Stimulated activated CD4-positive, alpha-beta T cell treated with anti-CD3 and anti-CD28 coated beads, Interleukin-12 subunit alpha, Interleukin-12 subunit beta, amount 100 ng/mL, for 4 hours (primary cell): ENCODE measurements at places on chromosomes 12 and 14.

DNA sequence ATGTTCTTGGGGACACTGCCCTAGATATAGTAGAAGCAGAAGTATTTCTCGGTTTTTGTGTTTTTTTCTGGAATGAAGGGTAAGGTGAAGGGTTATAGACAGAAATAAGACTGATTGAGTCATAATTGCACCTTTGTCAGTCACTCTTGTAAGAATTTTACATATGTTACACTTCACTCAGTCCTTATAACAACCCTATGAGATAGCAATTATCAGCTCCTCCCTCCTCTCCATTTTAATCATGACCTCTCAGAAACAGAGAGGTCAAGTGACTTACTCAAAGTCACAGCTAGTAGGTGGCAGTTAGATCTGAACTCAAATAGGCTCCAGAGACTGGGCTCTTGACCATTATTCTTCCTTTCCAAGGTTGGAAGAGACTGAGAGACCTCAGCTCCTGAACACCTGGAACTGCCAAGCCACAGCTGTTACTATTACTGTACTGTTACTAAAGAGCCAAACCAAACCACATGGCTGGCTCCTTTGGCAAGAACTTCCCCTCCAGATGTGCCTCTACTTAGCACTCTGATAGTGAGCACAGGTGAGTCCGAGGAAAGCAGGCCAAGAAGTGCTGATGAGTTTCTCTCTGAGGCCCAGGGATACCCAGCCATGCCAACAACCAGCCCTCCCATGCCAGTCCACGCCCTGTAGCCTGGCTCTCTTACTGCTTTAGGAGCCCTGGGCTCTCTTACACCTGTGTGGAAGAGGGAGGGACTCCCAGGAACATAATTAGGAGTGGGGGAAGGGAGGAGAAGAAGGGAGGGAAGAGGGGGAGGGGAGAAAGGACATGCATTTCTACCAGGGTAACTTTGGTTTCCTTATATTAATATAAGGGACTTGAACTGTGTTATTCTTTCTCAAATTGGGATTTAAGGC lies 121.3 kb downstream of the CRADD start:
- DNase-seq = no peak

DNA sequence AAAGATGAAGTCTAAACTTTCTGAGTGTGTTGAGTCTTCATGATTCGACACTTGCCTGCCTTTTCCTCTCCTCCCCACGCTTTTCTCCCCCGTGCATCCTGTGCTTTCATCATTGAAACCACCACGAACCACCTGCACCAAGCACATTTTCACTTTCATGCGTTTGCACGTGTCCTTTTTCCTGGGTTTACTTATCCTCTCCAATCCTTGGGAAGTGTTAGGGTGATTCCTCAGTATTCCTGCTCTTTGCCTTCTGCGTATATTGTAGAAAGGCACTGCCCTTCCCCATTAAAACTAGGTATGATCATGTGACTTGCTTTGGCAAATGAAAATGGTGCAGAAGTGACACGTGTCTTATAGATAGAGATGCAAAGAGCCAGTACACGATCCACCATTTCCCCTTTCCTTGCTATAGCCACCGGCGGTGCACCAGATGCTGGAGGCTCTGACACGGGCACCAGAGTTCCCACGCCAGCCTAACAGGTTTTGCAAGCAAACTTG lies 106.6 kb downstream of the BRMS1L start:
- DNase-seq = peak; percentile 24

DNA sequence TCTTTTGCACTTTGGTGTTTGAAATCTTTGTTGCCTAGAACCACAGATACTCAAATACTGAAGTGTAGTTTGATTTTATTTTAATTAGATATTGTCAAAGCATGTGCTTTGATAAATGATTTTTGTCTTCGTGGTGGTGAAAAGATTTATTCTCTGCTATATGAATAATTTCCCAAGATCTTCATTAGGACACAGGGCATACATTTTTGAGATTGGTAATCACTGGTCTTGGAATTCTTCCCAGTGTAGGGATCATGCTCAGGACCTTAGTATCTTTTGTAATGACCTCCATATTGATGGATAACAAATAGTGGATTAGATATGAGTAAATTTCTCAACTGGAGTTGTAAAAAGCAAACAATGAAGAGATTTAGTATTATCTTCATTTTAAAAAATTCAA lies 28.2 kb downstream of the TBK1 start:
- DNase-seq = no peak

DNA sequence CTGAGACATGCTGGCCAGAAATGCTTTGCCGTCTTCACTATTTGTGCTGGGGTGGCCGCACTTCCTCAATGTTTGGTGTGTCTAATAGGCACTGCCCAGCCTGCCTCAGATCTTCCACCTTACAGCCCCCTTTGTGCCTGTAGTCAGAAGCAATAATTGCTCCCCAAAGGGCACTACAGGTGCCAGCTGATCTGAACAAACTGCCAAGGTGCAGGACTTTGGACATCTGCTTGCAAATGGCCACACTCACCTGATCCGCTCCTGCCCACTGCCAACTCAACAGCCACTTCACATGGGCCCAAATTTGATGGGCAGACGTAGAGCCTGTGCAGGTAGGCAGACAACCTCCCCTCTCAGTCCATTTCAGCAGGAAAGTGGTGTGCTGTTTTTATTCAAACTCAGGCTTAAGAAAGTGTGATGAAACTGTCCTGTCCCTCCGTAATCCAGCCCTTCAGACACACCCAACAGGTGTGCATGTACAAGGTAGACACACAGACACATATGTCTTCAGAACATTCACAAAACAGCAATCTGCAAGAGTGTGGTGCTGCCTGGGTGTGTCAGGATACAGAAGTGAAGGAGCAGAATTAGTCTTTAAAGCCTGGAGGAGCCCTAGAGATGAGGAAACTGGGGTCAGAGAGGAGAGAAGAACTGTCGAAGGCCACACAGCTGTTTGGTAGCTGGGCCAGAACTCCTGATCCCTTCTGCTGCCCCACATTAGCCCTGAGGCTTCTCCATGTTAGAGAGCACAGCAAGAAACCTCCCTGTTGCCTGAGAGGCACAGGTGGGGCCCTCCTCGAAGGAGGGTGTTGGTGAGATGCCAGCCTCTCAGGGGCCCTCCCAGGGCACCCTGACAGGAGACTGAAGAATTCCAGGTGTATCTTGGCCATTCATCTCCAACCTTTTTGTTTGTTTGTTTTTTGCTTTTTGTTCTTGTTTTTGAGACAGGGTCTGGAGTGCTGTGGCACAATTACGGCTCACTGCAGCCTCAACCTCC lies 4.4 kb upstream of the KRT75 start:
- no peak for DNase-seq

GRCh38 chr12:102800565-102800964 lies 116.5 kb downstream of the PAH start:
- DNase-seq = no peak

- DNase-seq = no peak
Observed at GRCh38 chr12:21992823-21993222, 51.6 kb upstream of the ABCC9 start.

GRCh38 chr12:112148031-112148513 lies 22.7 kb downstream of the TRAFD1 start:
- DNase-seq = no peak

DNA sequence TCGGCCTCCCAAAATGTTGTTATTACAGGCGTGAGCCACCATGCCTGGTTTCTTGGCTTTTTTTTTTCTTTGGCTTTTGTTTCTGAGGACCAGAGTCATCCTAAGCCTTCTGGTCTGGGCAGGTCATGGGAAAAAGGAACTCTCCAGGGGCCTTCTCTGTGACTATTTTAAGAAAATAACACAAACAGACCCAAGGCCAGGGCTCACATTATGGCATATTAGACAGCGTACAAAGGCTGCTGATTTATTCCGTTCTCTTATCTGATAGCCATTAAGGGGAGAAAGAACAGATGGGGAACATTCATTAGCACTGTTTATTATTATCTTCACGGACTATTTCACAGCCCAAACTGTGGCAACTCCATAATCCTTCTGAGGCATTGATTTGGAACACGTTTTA lies 28.8 kb upstream of the MANSC4 start:
- no peak for DNase-seq

DNA sequence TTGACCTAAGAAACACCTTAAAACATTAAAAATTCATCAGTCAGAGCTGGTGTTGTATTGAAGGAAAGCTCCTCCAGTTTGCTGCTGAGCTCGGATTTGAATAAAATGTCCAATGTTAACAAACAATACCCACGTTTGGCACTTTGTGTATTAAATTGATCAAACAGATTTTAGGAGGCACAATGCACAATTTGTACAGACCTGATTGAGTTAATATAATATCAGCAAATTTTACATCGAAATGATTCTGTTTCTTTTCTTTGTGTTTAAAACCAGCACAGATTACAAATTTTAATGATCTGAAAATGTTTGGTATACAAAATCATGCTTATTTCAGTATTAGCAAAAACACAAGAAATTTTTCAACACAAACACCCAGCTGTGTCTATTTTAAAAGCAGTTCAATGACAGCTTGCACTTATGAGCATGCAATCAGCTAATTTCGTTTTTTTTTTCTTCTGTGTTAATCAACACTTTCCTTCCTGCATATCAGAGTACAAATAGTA lies 2.8 kb upstream of the FOXG1 start:
- DNase-seq = no peak

GRCh38 chr12:21666722-21667121 lies 9.1 kb upstream of the LDHB start:
- DNase-seq = no peak

GRCh38 chr12:84157170-84157569 lies 755.4 kb downstream of the SLC6A15 start:
- no peak for DNase-seq

GRCh38 chr14:69260861-69261564 lies 1.1 kb downstream of the GALNT16 start:
- DNase-seq = peak; percentile 42

DNA sequence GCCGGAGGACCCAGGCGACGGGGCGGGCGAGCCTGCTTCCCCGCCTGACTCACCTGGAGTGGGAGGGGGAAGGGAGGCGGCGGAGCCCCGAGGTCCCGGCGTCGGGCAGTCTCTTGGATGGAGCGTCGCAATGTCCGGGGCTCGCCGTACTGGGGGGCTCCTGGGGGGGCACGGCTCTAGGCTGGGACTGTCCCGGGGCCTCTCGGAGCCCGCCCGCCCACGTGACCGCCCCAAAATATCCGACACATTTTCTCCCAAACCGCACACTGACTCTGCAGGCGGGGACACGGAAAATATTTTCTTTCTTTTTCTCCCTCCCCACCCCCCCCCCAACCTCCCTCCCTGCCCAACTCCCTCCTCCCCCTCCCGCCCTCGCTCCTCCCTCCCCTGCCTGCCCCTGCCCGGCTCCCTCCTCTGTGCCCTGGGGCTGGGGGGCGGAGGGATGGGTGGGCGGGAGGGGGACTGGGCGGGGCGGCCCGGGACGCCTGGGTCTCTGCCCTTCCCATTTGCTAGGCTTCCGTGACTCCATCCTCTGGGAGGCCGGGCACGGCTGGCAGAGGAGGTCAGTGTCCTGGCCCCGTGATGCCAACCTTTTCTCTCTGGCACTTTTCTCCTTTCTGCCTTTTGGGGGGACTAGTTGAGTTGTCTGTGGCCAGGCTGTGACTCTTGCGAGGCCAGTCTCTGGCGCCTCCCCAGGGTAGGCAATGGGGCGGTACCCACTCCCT lies at the start of gene RARG:
TSS of gene RARG (minus strand) at position 289 of the 725 bp plus-strand sequence. CDS start 4,664 bp downstream, outside the sequence.
- peak; percentile 72 for DNase-seq

- DNase-seq = no peak
Observed at GRCh38 chr12:85277900-85278597, 2.0 kb upstream of the ALX1 start.

GRCh38 chr12:48934312-48934706 lies 9.0 kb upstream of the FKBP11 start:
- no peak for DNase-seq

DNA sequence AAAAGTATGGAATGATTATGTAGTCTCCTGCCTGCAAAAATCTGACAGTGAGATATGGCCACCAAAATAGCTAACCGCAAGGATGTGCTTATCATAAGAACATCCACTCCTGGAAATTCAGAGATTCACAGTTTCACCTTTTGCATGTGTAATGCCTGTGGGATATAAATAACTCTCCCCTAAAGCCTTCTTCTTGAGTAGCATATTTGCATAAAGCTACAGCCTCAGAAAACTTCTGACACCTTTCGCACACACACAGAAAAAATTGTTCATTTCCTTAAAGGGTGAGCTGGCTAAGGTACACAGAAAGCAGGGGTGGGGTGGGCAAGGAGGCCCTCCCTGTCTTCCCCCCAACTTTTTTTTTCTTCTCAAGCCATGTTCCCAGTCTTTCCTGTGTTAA lies 3.1 kb upstream of the IGF1 start:
- DNase-seq = no peak

DNA sequence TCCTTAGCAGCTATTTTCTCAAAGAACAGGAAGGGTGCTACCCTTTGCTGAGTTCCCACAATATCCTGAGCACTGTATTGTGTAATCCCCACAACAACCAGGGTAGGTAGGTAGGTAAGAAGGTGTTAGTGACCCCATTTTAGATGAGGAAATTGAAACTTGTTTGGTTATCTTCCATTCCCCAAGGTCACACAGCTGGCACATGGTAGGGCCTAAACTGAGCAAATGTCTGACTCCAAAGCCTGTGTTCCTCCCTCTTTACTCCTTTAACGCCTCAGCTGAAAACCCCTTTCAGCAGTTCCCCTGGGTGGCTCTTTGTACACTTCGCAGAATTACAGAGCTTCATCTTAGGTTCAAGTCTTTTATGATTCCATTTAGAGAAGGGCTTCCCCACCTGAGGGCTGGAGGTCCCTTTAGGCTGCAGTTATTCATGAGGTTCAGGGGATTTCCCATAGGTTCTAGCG lies 26.5 kb upstream of the RIC8B start:
- DNase-seq = no peak

GRCh38 chr12:63038713-63039100 lies 103.8 kb upstream of the PPM1H start:
- no peak for DNase-seq

DNA sequence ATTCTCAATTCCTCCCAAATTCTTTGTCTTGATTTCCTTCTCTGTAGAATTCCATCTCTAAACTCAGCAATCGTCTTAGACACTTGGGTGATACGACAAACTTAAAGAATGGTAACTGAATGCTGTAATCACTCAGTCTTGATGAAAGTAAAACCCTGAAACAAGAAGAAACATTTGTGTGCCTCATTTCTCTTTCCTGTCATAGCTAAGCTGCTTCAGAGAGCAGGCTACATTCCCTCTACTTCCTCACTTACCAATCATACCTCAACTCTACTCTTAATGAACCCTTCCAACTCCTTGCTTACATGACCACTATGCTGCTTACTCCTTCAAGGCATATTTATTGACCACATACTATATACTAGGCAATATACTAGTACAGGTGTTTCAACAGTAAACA lies 8.3 kb downstream of the MAP4K5 start:
- no peak for DNase-seq

- DNase-seq = no peak
Observed at GRCh38 chr12:129215556-129215955, 362.3 kb downstream of the GLT1D1 start.

DNA sequence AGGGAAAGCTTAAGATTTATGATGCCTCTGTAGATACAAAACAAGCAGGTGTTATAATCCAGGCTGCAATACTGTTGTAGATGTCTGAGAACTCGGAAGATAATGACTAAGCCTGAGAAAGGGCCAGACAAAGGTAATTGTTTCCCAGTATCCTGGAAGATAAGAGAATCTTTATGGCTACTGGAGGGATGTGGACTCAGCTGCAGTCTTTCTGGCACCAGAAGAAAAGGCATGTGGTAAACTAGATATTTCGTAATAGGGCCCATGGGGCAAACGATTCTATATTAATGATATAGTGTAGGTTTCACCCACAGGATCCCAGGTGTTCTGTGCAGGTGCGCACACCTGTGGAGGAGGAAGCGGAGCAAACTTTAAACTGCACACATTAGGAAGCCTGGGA lies 9.2 kb upstream of the APOLD1 start:
- DNase-seq = no peak

- no peak for DNase-seq
Observed at GRCh38 chr14:83908419-83908818, 1621.5 kb upstream of the FLRT2 start.

GRCh38 chr14:68813318-68813838 lies 20.5 kb upstream of the ZFP36L1 start:
- no peak for DNase-seq
